ENCODE measurements at places on chromosomes 5 and 9.

DNA sequence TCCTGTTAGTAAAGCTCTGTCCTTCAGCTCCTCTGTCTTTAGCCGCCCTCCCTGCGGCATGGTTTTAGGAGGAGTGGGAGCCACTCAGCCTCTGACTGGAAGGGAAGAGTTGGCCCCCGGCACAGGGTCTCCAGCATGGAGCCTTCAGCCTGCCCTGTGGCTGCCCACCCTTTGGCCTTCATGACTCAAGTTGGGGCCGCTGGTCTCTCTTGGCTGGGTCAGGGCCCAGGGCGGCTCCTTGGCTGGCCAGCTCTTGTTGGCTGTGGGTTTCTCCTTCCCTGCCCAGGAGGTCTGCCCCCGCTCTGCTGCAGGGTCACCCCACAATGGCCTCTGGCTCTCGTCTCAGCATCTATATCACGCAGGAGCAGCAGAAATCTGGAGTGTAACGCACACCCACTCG, 25.7 kb downstream of the FGF1 start:
- no peak overlapping the region for H3K4me3 ChIP-seq
- H3K27ac ChIP-seq = no peak overlapping the region
- no peak for DNase-seq
- H3K27me3 ChIP-seq = no peaks in the 10 kb centered on the region

- no peak overlapping the region for H3K27ac ChIP-seq
- peaks cover 6% of the 10 kb centered on the region for H3K4me1 ChIP-seq
- H3K4me3 ChIP-seq = no peak overlapping the region
These were observed 36.2 kb downstream of the PLAC8L1 start for GRCh38 chr5:146068977-146069779.

DNA sequence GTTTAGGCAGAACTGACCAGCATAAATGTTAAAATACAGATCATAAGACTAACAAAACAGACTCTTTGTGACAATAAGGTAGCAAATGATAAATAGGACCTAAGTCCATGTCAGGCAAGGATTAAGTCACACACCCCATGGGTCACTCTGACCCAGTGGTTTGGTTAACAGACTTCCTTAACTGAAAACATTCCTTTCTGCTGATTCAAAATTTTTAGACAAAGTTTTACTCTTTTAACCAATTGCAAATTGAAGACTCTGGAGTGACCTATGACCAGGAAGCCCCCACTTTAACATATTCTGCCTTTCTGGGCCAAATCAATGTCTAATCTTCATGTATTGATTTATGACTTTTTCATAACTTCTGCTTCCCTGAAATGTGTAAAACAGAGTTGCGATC, 4.9 kb upstream of the NXNL2 start:
- no peak for DNase-seq
- no peaks in the 10 kb centered on the region for H3K36me3 ChIP-seq
- no peaks in the 10 kb centered on the region for H3K27me3 ChIP-seq
- H3K27ac ChIP-seq = no peak overlapping the region
- peaks cover 2% of the 10 kb centered on the region for H3K4me1 ChIP-seq

- no peak overlapping the region for H3K4me3 ChIP-seq
- peaks cover 5% of the 10 kb centered on the region for H3K4me1 ChIP-seq
- no peak for DNase-seq
- no peaks in the 10 kb centered on the region for H3K27me3 ChIP-seq
- no peaks in the 10 kb centered on the region for H3K36me3 ChIP-seq
- no peak overlapping the region for H3K27ac ChIP-seq
These were observed 55.6 kb downstream of the CMYA5 start for GRCh38 chr5:79745255-79745654.

- DNase-seq = no peak
- no peaks in the 10 kb centered on the region for H3K36me3 ChIP-seq
- H3K27me3 ChIP-seq = no peaks in the 10 kb centered on the region
- no peak overlapping the region for H3K4me3 ChIP-seq
These were observed 380.4 kb upstream of the CTNND2 start for GRCh38 chr5:12284604-12285003.

DNA sequence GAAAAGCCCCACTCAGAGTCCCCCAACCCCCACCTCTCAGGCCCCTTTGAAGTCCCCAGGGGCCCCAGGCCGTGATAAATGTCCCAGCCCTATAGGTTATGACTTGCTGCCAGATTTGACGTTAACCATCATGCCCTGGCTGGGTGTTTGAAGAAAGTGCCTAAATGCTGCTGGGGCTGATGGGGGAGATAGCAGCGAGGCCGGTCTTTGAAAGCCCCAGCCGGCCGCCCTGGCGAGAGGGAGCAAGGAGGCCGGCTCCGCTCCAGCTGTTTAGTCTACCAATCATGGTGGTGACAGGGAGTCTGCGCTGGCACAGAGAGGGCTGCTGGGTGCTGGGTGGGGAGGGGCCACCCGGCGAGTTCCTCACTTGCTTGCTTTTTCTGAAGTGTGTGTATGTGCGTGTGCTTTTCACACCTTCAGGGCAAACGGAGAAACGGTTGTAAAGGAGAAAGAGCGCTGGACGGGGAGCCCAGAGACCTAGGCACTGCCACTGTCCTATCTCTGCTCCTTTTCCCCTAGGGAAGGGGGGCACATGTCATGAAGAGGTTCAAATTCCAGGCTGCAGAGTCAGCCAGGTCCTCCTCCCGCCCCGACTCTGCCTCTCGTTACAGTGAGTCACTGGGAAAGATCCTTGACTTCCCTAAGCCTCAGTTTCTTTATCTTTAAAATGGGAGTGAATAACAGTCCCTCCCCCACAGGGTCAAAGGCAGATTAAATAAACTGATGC, 126.1 kb upstream of the HAND1 start:
- no peak overlapping the region for H3K4me3 ChIP-seq
- peaks cover 21% of the 10 kb centered on the region for H3K4me1 ChIP-seq
- H3K36me3 ChIP-seq = no peaks in the 10 kb centered on the region
- peak; percentile 86 for DNase-seq

- no peaks in the 10 kb centered on the region for H3K36me3 ChIP-seq
- H3K27me3 ChIP-seq = no peaks in the 10 kb centered on the region
- peaks cover 14% of the 10 kb centered on the region for H3K4me1 ChIP-seq
- H3K4me3 ChIP-seq = peak within 1 kb of the TSS; percentile 60
- H3K27ac ChIP-seq = peak within 1 kb of the TSS; percentile 93
These were observed at the start of gene ARAP3 for GRCh38 chr5:141681695-141682641. Gene ARAP3 (minus strand): TSS chr5:141682230. CDS start chr5:141680486, 1,744 bp downstream.

DNA sequence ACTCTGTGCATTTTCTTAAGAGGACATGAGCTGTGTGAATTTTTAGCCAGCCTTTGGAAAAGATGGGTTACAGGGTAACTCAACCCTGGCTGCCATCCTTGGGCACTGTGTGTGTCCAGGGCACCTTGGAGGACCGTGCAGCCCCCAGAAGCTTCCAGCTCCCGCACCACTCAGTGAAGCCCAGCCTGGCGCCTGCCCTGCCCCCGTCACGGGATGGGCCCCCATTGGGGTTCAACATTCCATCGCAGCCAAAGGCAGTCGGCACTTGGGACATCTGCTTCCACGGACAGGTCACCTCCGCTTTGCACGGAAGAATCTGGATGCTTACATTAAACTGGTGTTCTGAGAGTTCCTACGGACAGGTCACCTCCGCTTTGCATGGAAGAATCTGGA, 1.9 kb upstream of the SLC6A18 start:
- no peaks in the 10 kb centered on the region for H3K4me1 ChIP-seq
- H3K36me3 ChIP-seq = no peaks in the 10 kb centered on the region
- H3K4me3 ChIP-seq = no peak overlapping the region
- H3K27me3 ChIP-seq = no peaks in the 10 kb centered on the region
- no peak for DNase-seq

DNA sequence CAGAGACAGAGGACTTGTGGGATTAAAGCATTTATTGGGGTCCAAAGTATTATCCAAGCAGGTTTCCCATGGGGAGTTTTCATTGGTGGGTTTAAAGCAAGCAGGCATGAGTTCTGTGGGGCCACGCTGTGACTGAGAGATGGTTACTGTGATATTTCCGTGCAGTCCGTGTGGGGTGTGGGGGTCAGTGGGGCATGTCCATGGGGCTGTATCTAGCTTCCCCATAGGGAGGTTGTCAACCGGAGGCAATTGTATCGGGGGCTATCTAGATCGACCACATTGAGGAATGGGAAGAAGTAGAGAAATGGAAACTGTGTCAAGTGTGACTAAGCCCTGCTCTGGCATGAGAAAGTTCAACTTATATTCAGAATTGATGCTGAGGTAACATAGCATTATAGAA, 7.1 kb upstream of the RPS23 start:
- H3K4me3 ChIP-seq = no peak overlapping the region
- no peaks in the 10 kb centered on the region for H3K36me3 ChIP-seq
- H3K27me3 ChIP-seq = no peaks in the 10 kb centered on the region
- no peak overlapping the region for H3K27ac ChIP-seq

DNA sequence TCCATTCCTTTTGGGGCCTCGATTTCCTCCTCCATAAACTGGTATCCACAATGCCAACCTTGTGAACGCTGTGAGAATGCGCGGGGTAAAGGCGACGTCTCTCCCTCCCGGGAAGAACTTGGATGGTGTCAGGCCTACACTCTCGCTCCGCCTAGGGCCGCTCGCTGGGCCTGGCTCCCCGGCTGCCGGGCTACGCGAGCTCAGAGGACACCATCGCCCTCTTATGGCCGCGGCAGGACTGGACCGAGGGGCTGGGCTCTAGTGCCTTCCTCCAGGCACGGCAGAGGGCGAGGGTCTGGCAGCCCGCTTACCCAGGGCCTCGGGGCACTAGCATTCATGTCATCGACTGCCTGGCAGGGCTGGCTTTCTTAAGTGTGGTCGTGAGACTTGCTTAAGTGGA, 1.3 kb upstream of the EXOSC2 start:
- no peak overlapping the region for H3K4me3 ChIP-seq
- H3K27me3 ChIP-seq = no peaks in the 10 kb centered on the region
- peaks cover 6% of the 10 kb centered on the region for H3K4me1 ChIP-seq

Data from mesendoderm (in vitro differentiated cells).